Activated T-cell treated with anti-CD3 and anti-CD28 coated beads, Interleukin-2, amount 50 U/mL, for 48 hours (primary cell): ENCODE measurements at places on chromosomes 7 and 10.

DNA sequence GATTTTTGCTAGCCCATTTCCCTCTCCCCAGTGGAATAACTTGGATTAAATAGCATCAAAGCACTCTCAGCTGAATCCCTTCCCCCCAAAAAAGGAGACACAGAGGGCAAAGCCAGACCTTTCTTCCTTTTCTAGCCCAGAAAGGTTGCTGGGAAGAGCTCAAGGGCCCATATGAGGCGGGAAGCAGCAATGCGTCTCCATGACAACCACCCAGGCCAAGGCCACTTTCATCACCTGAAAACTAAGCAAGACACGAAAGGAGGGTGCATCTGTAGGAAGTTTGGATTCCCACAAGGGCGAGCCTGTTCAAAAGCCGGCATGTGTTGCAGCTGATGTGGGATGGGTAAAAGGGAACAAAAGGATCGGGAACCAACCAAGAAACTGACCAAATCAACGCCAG lies 229.1 kb downstream of the PLXNA4 start:
- no peak for DNase-seq

DNA sequence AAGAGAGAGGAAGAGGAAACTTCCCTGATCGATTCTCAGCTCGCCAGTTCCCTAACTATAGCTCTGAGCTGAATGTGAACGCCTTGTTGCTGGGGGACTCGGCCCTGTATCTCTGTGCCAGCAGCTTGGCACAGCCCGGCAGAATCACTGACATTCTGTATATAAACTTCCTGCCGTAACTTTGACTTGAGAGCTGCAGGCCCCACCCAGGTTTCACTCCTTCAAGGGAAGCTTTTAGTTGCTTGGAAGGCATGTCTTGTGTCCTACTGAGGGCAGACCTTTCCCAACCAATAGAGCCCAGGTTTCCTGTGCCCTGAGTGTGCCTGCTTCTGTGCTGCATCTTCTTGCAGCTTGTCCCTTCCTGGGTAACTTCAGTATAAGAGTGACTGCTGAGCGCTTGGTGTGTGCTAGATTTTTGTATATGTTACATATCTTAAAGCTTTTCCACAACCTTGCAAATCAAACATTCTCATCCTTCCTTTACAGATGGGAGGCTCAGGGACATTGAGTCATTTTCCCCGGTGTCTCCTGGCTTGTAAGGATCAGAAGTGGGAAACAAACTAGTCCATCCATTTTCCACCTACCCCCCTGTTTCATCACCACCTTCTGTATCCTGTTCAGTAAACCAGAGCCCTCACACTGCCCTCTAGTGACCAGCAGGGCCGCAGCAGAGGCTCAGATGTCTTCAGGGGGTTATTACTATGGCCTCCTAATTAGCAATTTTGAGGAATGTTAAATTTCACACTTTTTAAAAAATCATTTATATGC lies 225.2 kb upstream of the PRSS58 start:
- peak; percentile 69 for DNase-seq

DNA sequence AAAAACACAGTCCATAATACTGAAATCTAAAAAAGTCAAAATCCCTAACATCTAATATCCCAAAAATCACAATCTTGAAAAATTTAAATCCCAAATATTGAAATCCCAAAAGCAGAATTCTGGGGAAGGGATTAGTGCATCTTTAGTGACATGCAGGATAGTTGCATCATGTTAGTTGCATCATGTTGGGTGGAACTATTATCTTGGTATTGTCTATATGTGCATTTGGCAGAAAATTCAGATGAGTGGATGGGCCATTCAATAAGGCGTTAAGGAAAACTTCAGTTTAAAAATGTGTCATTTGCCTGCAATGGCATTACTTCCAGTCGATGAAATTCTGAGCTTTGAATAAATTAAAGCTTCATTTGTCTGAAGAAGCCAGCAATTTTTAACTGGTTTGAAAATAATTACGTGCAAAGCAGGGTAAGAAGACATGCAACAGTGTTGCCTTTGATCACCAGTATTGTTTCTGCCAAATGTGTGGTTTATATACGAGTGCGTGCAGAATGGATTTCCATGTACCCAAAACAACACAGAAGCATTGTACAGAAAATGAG lies 221.4 kb upstream of the NFE2L3 start:
- no peak for DNase-seq

DNA sequence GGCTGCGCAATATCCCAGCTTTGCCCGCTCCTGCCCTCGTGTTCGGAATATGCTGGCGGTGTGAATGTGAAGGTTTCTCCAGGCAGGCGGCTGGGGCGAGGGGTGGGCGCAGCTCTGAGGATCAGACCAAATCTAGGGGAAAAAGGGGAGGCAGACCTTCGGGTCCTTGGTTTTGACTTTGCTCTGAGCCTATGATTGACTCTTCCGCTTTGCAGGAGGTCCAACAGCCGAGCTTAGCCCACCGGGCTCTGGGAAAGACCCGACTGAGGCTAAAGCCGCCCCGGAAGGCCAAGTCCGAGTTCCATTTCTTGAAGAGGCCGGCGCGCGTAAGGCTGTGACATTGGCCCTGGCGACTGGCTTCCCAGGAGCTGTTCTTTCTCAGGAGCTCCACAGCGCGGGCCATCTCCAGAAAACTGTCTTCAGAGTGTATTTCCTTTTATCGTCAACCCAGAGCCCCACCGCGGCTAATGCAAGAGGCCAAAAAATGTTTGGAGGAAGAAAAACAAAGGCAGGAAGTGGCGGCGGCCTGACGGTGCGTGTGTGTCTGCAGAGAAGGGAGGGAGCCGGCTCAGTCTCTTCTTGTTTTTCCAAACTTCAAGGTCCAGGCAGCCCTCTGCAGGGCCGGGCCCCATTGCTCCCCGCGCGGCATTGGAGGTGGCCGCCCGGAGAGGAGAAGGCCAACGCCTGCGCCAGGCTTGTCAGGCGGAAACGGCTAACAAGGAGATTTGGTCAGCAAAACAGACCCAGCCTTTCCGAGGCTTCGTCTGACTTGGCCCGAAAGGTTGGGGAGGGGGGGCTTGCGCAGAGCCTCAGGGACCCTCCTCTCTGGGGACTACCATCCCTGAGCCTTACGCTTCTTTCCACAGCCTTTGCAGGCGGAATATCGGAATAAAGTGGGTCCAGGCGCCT lies 3.6 kb upstream of the HOXA11 start:
- peak; percentile 49 for DNase-seq

- DNase-seq = no peak
These were observed 43.2 kb downstream of the INSYN2A start for GRCh38 chr10:127153181-127153580.

DNA sequence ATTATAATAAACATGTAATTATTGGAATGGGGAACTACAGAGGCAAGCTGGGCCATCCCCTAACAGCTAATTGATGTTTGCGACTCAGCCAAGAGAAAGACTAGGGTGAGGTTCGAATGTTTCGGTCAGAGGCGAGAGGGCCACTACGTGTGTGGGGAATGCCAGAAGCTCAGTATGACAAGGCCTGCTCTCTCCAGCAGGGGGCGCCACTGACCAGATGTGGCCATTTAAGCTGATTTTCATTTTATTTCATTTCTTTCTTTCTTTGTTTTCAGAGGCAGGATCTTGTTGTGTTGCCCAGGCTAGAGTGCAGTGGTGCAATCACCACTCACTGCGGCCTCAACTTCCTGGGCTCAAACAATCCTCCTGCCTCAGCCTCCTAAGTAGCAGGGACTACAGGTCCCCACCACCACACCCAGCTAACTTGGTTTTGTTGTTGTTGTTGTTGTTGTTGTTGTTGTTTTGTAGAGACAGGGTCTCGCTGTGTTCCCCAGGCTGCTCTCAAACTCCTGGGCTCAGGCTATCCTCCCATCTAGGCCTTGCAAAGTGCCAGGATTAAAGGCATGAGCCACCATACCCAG lies 38.1 kb downstream of the TMEM130 start:
- DNase-seq = peak; percentile 63

DNA sequence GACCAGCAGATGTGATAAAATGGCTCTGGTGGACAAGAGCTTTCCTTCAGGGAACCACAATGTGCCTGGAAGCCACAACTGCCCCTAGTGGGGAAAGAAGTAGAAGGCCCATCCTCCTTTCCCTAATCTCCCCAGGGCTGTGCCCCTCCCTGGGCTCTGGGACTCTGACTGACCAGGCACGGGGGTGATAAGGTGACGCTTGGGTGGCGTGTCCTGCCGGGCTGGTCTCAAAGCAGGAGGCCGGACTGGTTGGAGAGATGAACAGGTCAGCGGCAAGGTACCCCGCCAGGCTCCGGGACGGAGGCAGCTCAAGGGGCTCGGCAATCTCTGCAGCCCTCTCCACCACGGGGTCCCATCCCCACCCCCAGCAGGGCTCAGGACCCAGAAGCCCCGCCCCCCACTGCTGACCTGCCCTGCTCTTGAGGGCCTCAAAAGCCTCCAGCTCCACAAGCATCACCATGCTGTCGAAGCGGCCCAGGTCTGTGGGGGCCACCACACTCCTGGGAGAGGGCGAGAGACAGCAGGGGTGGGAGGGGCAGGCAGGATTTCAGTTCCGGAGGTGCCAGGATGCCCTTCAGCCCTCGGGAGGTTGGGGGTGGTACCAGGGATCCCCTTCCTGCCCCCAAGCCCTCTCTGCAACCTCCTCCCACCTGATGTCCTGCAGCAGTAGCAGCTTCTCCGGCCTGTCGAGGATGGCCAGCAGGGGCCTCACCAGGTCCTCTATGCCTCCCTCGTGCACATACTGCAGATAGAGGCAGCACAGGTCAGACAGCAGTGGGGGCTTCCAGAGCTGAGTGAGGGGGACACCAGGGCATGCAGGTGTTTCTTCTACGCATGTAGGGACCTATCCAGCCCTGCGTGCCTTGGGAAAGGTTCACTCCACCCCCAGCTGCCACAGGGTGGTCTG lies 12.2 kb downstream of the LZTS2 start:
- DNase-seq = no peak

GRCh38 chr10:90862908-90863514 lies 5.2 kb upstream of the HTR7 start:
- DNase-seq = no peak

DNA sequence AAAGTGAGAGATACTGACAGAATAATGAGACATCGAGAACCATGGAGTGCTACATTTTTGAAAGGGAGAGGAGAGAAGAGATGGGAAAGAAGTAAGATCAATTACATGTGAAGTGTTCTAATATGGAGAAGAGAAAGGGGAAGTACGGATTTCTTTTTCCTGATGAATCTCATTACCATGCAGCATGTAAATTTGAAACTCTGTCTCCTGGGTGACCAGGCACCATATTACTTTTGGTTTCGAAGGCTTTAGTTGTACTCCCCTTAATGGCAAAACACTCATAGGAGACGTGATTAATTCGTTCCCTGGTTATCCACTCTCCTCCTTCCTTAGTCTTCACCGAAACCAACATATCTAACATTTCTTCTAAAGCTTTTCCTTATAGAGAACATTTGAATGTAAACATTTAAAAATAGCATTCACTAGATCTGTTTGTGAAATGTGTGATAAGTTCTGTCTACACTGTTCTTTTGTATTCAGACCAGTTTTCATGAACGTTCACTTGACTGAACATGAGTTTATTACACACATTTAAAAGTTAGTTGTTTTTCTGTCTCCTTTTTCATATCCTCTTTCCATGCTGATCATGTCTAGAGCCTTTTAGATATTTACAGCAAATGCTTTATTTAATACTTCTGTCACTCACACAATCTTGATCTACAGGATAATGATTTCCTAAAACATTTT lies 80.2 kb upstream of the MSRB2 start:
- DNase-seq = no peak

GRCh38 chr7:123131556-123131955 lies 68.2 kb downstream of the SLC13A1 start:
- no peak for DNase-seq

GRCh38 chr7:22612776-22613175 lies 112.8 kb upstream of the STEAP1B start:
- DNase-seq = no peak

DNA sequence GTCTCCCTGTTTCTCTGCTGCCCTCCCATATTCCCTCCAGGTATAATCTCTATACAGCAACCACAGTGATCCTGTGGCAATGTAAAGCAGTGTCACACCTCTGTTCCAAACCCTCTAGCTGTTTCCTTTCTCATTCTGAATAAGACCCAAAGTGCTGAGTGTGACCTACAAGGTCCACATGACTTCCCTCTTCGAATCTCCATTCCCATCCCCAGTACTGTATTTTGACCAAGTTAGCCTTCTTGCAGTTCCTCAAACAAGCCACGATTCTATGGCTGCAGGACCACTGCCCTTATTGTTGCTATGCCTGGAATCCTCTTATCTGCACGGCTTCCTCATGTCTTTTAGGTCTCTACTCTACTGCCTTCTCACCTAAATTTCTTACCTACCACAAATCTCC lies 291.9 kb downstream of the DOCK4 start:
- no peak for DNase-seq

- DNase-seq = no peak
These were observed 38.9 kb upstream of the SLF2 start for GRCh38 chr10:100873827-100874326.

DNA sequence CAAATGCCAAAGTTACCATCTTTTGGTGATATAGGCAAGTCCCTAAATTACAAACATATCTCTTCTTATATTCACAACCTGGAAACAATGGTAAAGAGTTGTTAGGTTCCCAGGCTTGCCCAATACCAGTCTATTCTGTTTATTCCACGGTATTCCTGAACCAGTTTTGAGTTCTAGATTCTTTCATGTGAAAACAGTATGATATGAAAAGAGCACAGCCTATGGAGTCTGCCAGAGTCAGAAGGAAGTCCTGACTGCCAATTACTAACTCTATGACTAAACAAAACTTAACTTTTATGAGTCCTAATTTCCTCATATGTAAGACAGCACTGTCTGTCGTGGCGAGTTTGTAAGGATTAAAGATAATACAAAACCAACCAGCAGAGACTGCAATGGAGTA lies 5.6 kb downstream of the ABI1 start:
- no peak for DNase-seq

DNA sequence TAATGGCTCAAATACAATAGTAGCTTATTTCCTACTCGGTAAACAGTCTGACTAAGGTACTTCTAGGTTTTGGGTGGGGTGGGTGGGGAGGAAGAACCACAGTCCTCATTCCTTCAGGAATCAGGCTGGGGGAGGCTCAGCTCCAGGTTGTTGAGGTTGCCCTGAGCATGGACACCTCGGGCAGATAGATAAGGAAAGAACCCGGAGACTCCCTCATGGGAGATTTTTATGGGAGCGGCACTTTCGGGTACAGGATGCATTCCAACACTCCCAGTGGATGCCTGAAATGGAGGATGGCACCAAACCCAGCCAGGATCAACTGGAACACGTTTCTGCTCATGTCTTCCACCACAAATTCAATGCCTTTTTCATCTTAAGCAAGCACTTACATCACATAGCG lies 5.5 kb upstream of the GSDME start:
- DNase-seq = no peak

DNA sequence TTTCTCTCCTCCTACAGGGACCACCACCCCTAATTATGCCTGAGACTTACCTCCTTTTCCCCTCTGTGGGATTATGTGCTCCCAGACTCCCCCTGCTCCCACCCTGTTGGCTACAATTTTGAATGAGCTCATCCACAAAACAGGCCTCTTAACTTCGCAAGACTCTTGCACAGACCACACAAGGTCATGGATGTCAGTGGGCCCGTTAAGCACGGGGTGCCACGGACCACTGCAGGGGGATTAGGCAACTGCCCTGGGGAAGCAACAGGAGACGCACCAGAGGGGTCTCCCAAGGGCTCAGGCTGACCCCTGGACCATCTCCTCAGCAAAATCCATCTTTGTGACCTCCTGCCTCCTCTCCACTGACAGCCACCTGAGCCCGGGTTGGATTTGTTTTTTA lies 42.1 kb upstream of the COL13A1 start:
- no peak for DNase-seq

- DNase-seq = no peak
These were observed 62.6 kb upstream of the PLPP4 start for GRCh38 chr10:120394446-120394845.

GRCh38 chr10:103893817-103894216 lies 24.2 kb downstream of the STN1 start:
- DNase-seq = no peak

GRCh38 chr10:88800152-88801125 lies 2.1 kb upstream of the LIPM start:
- peak; percentile 39 for DNase-seq
